ENCODE measurements at places on chromosomes 3 and 15.

- DNase-seq: peak; percentile 19
Measured at GRCh38 chr15:85149465-85150129, 167.9 kb downstream of the PDE8A start.

DNA sequence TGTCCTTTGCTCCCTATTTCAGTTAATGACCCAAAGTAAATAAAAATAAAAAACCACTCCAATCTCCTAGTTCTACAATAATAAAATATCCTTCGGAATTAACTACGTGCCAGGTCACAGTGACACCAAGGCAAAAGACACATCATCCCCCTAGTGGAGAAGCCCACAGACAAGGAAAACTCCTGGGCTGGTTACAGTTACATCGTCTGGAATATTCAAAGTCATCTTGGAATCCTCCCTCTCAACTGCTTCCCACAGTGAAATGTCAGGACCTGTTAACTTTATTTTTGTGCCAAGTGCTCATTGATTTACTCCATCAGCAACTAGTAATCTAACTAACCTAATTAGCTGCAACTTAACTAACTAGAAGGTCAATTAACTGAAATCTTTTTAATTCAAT is 349.3 kb downstream of the MAGI1 start:
- no peak for DNase-seq

- DNase-seq: peak; percentile 6
Measured at GRCh38 chr15:53811530-53811929, 52.1 kb upstream of the WDR72 start.

DNA sequence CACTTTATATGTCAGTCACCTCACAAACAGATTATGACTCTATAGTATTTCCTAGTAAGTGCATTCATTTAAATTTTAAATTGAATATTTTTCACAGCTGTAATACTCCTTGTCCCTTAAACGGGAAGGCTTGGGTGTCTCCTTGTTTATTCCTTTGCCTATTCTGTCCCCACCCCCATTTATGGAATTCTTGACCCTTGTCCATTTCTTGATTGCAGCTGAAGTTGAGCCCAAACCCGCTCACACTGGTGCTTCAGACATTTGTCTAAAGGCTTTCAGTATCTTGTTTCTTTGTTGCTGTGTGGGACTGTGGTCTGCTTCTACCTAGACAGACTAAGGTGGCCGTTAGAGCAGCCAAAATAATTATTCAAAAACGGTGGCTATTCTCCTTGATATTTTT is 449.7 kb downstream of the FOXP1 start:
- DNase-seq: no peak

GRCh38 chr3:136184703-136185102 is 11.4 kb downstream of the MSL2 start:
- peak; percentile 43 for DNase-seq

GRCh38 chr15:76996076-76996525 is 1.2 kb downstream of the PSTPIP1 start:
- no peak for DNase-seq

GRCh38 chr15:83243634-83244033 is 36.0 kb upstream of the HDGFL3 start:
- DNase-seq: no peak

All from adipocyte (in vitro differentiated cells).